ENCODE measurements at places on chromosomes 7 and 10.

DNA sequence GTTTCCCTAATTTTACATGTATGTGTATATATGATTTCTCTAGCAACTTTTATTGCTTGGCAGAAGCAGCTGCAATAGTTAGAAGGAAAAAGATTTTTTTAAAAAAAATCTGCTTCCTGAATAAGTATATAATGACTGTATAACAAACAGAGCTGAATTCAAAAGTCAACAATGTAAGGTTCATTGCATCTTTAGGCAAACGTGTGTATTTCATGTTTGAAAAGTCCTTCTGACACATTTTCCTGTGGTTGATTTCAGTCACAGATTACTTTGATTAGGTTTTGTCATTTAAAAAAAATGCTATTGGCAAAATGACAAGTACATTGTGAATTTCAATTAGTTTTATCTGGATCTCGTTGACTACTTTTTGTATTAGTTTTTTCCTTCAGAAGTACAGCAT is 231.0 kb downstream of the CSTF2T start:
- no peak for DNase-seq

DNA sequence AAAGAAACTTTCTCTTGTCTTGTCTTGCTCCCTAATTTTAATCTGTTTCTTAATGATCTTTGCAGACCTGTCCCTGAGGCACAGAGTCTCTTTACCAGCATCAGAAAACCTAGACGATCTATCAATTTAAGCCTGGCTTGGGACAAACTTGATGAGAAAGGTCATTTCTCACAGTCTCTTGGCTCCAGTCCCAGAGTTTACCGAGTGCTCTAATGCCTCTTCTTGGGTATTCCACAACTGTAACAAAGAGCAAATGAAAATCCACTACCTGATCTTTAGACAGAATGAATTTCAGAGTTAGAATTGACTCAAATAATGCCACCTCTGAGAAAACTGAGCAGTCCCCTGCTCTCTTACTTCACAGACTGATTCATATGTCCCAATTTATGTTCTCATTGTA is 106.4 kb upstream of the DNAJB12 start:
- DNase-seq, result no peak

DNA sequence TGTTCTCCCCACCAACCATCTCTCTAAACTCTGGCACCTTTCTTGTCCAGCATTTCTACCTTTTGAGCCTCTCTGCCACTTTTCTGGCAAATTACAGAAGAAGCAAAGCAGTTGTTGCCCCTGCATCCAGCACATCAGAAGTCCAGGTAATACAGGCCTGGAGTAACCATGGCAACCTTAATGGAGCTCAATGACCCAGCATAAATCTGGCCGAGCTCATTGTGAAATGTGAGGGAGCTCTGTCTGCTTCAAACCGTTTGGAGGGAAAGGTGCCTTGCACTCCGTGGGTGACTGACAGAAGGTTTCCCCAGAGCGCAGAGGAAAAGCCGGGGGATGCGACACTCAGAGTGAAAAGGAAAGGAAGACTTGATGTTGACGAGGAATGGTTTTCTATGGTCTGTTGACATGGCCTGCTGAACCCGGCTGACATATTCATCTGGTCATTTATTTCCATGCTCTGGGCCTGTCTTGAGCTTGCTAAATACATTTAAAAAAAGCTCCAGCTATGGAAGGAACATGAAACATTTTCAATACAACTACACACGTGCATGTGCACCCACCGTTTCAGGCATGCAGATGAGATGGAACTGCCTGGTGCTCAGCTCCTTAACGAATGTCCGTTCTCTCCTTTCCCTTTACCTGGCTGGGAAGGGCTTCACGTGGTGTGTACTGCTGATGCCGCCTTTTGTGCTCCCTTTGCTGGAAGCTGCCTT is 74.9 kb downstream of the ADRA2A start:
- no peak for DNase-seq

DNA sequence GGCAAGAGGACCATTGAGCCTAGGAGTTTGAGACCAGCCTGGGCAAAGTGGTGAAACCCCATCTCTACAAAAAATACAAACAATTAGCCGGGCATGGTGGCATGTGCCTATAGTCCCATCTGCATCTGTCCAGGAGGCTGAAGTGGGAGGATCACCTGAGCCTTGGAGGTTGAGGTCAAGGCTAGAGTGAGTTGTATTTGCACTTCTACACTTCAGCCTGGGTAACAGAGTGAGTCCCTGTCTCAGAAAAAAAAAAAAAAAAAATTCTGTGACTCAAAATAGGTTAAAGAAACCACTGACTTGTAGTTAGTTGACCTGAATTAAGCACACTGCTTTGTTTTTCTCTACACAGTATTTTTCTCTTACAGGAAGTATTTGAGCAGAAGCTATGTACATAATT is 74.4 kb downstream of the METTL2B start:
- no peak for DNase-seq

Data from effector CD4-positive, alpha-beta T cell (primary cell).